ENCODE measurements at places on chromosomes 13 and 19.

DNA sequence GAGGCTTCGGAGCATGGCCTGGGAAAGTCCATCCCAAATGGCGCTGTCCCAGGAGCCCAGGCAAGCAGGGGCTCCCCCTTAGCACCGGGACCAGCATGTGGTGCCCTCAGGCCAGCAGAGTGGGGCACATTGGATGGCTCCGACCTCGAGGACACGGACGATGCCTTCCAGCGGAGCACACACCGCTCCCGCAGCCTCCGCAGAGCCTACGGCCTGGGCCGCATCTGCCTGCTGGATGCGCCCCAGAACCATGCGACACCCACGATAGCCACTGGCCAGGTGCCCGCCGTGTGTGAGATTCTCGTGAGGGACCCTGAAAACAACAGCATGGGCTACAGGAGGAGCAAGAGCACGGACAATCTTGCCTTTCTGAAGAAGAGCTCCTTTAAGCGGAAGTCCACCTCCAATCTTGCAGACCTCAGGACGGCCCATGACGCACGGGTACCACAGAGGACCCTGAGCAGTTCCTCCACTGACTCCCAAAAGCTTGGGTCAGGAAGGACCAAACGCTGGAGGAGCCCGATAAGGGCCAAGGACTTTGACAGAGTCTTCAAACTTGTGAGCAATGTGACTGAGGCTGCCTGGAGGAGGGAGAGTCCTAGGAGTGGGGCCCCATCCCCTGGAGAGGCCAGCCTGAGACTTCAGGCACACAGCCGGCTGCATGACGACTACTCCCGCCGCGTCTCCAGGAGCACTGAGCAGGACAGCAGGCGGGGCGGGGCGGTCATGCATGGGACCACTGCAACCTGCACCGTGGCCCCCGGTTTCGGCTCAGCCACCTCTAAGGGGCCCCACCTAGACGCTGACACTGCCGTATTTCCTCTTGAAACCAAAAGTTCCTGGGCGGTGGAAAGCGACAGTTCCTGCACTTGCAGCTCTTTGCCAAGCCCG, 63.1 kb downstream of the SPATA13 start:
- DNase-seq, result no peak

GRCh38 chr19:35862528-35862927, 5.8 kb downstream of the KIRREL2 start:
- no peak for DNase-seq

GRCh38 chr19:4744451-4745174, 21.0 kb upstream of the DPP9 start:
- peak; percentile 91 for DNase-seq

DNA sequence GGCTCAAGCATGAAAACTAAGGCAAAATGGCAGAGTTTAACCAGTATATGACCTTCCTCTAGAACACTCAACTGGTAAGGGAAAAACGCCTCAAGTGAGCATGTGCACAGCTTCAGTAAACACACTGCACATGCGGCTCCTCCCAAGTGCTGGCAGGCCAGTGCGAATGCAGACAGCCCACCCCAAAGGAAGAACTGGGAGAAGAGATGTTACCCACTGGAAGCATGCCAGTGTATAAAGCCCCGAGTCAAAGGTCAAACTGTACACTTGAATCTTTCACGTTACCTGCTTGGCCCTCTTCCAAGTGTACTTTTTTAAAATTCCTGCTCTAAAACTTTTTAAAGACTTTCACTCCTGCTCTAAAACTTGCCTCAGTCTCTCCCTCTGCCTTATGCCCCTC, 19.2 kb upstream of the RCBTB1 start:
- DNase-seq, result no peak

- DNase-seq, result no peak
Observed at GRCh38 chr13:74093691-74094090, 40.5 kb downstream of the KLF12 start.

DNA sequence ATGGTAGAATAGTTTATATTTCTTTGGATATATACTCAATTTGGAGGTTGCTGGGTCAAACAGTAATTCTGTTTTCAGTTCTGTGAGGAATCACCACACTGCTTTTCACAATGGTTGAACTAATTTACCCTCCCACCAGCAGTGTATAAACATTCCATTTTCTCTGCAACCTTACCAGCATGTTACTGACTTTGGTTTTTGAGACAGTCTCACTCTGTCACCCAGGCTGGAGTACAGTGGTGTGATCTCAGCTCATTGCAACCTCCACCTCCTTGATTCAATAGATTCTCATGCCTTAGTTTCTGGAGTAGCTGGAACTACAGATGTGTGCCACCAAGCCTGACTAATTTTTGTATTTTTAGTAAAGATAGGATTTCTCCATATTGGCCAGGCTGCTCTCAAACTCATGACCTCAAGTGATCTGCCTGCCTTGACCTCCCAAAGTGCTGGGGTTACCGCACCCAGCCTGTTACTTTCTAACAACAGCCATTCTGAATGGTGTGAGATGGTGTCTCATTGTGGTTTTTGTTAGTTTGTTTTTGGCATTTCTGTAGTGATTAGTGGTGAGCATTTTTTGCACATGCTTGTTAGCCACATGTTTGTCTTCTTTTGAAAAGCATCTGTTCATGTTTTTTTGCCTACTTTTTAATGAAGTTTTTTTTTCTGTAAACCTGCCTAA, 12.5 kb downstream of the ZNF714 start:
- no peak for DNase-seq

GRCh38 chr13:79423801-79424642, 18.0 kb upstream of the RBM26 start:
- peak; percentile 14 for DNase-seq

GRCh38 chr19:11066326-11066725, 22.9 kb upstream of the LDLR start:
- no peak for DNase-seq

GRCh38 chr19:5086725-5087439, 118.0 kb downstream of the KDM4B start:
- no peak for DNase-seq

GRCh38 chr19:14105680-14106079, 11.9 kb downstream of the PRKACA start:
- DNase-seq, result no peak

GRCh38 chr13:34944751-34945150, 2.7 kb downstream of the NBEA start:
- DNase-seq, result no peak

DNA sequence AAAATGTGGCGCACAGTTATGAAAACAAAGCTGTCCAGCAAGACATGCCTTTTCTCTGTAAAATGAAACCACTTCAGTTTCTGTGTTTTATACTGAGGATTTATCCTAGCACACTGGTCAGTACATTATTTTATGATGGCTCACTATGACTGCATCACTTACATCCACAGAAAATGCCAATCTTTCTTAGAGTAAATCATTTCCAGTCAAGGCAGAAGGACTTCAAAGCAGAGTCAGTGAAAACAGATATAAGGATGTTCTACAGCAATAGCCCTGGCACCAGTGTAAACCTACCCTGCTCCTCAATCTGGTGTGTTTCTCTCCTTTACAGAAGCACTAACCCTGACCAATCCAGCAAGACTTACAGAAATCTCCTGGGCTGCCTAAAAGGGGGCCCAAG, 473.5 kb downstream of the GPC6 start:
- DNase-seq, result no peak

- no peak for DNase-seq
Observed at GRCh38 chr19:50912727-50913716, 1.8 kb upstream of the KLK4 start.

DNA sequence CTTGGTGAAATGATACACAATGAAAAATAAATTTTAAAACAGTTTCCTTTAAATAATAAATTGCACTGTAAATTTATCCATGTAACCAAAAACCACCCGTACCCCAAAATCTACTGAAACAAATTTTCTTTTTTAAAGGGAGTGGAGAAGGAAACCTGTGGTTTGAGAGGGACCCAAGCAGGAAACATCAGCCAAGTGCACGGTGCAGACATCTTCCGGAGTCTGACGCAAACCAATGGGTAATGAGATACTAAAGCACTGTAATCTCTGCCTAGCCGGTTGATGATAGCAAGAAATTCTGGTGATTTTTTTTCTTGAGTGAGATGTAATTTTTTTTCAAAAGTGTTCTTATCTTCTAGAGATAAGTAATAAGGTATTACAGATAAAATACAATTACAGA, 115.4 kb downstream of the ABCC4 start:
- DNase-seq, result no peak

GRCh38 chr19:45497791-45498190, 452 bp upstream of the PPM1N start:
- no peak for DNase-seq

DNA sequence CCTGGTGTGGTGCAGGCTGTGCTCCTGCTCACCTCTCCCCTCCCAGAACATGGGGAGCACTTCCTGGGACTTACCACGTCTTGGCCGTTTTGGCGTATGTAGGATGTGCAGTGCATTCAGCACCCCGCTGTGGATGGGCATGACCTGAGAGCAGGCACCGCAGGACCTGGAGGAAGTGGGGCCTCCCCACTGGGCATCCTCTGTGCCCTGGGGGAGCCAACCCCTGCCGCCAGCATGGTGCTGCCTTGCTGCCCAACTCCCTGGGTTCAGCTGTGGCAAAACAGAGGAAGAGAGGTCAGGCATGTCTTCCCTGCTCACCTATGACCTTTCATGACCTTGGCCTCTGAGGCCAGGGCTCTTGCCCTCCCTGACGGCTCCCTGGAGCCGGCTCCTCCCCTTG, 103.5 kb downstream of the RAB20 start:
- DNase-seq, result no peak

DNA sequence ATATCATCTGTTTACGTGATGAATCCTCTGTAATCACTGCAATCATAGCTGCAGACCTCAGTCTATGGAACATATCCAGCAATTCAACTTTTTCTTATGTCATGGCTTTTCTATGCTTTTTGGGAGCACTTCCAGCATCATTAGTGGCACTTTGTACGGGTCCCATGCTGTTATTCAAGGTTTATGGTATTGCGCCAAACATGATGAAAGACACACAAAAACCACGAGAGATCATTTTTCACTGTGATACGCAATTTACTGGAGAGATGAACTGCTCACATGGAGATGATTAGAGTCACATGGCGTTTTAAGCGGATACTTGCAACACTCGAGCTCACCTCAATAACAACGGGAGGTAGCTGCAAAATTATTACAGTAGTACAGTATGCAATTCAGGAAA, 2101.7 kb upstream of the PCDH20 start:
- no peak for DNase-seq

DNA sequence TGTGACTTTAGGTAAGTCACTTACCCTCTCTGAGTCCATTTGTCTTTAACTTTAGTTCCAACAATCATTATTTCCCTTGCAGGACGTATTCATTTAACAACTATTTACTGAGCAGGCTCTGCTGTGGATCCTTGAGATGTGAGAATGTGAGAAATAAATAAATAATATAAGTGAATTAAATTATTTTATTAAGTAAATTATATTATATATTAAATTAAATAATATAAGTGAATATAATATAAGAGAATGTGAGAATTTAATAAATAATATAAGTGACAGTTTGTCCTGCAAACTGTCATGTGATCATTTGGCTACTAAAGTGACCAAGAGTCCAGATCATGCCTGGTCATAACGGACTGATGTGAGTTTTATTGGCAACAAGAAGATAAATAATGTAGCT, 598 bp downstream of the OR2Z1 start:
- DNase-seq, result no peak

- no peak for DNase-seq
Observed at GRCh38 chr13:110590577-110590976, 24.8 kb upstream of the NAXD start.

DNA sequence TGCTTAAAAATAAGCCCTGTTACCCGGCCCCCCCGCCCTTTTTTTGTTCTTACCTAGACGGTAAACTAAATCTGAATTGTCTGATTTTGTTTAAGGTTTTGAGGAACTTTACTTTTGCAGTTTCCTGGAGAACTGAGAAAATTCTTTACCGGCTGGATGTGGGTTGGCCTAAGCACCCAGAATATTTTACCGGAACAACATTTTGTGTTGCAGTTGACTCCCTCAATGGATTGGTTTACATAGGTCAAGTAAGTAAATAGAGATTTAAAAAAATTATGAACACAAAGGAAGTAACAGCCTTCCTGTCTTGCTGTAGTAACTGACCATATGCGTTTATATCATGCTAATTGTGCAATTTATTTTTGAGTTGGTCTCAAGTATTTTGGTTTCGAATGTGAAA, 785 bp downstream of the NHLRC3 start:
- DNase-seq, result no peak

- DNase-seq, result no peak
Observed at GRCh38 chr19:560121-560520, 12.3 kb upstream of the BSG start.

Data from amniotic stem cell (primary cell).